Type B pancreatic cell (in vitro differentiated cells): ENCODE measurements at places on chromosomes 16 and 17. TPM values are rescaled to one million over a fixed set of nuclear protein-coding genes. Genes with fewer than 3 reads are reported as not detected.
A peak's percentile ranks its signal among the peaks of the same experiment; 100 is the strongest.

GRCh38 chr16:15886078-15886477 lies 2.3 kb downstream of the CEP20 start:
- H3K4me1 ChIP-seq, result peaks cover 28% of the 10 kb centered on the region
- peak overlapping the region; percentile 51 for H3K27ac ChIP-seq
- H3K36me3 ChIP-seq, result peaks cover 13% of the 10 kb centered on the region

GRCh38 chr16:67530013-67530939 lies 1.6 kb downstream of the RIPOR1 start:
- H3K27ac ChIP-seq, result peak overlapping the region; percentile 88
- DNase-seq, result peak; percentile 70
- H3K4me1 ChIP-seq, result peaks cover 23% of the 10 kb centered on the region
- H3K36me3 ChIP-seq, result no peaks in the 10 kb centered on the region
- peak overlapping the region; percentile 95 for H3K4me3 ChIP-seq

GRCh38 chr16:85759136-85759535 lies 8.2 kb upstream of the C16orf74 start:
- peaks cover 34% of the 10 kb centered on the region for H3K27me3 ChIP-seq
- no peak overlapping the region for H3K4me3 ChIP-seq
- DNase-seq, result no peak
- H3K4me1 ChIP-seq, result no peaks in the 10 kb centered on the region

GRCh38 chr16:53780051-53780450 lies 76.1 kb downstream of the FTO start:
- no peaks in the 10 kb centered on the region for H3K27me3 ChIP-seq
- H3K4me3 ChIP-seq, result no peak overlapping the region
- no peak for DNase-seq
- H3K4me1 ChIP-seq, result peaks cover 45% of the 10 kb centered on the region
- no peak overlapping the region for H3K27ac ChIP-seq

GRCh38 chr16:66949472-66949871 lies 11.6 kb upstream of the CES3 start:
- no peaks in the 10 kb centered on the region for H3K36me3 ChIP-seq
- peaks cover 11% of the 10 kb centered on the region for H3K4me1 ChIP-seq
- H3K4me3 ChIP-seq, result no peak overlapping the region
- H3K27ac ChIP-seq, result no peak overlapping the region
- DNase-seq, result no peak
- peaks cover 31% of the 10 kb centered on the region for H3K27me3 ChIP-seq

DNA sequence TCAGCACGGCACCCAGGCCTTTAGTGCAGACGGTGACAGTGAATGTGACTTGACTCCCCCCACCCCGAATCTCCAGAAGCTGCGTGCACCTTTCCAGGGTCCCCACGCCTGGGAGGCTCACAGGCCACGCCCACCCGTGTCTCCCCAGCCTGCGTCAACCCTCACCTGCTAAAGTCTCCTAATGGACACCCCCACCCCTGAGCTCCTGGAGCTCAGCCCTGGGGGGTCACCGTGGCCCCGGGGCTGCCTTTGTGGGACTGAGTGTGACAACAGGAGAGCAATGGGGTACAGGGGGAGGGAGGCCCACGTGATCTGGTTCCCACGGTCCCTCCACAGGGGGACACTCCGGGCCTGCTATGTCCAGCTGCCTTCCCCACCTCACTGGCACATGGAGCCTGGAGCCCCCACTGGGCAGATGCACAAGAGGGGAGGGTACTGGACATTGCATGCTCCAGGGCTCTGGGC lies 7.4 kb upstream of the FASN start:
- H3K36me3 ChIP-seq, result peaks cover 6% of the 10 kb centered on the region
- no peaks in the 10 kb centered on the region for H3K27me3 ChIP-seq
- no peak for DNase-seq
- H3K4me3 ChIP-seq, result no peak overlapping the region

GRCh38 chr16:71775949-71776348 lies 32.7 kb downstream of the AP1G1 start:
- DNase-seq, result no peak
- peaks cover 4% of the 10 kb centered on the region for H3K4me1 ChIP-seq
- no peak overlapping the region for H3K4me3 ChIP-seq
- H3K27ac ChIP-seq, result no peak overlapping the region

KRT9 gene
- 0.85 and 7.4 TPM in 2 replicates for total RNA-seq

AGRP gene
- total RNA-seq, result not detected in 2 replicates

DNA sequence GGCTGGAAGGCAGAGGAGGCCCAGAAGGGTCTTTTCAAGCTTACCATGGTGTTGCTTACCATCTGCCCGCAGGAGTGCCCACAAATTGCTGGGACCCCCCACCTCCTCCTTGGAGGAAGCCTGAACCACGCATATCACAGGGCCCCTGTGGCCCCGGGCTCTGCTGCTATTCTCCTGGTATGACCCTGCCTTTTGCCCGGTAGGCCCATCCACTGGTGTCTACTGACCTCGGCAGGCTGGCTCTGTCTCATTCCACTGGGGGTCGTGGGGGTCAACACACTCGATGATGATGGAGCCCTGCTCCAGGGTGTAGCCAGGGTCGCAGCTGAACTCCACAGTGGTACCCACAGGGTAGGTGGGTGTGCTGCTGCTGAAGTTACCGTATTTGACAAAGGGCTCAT lies 8.2 kb upstream of the PHF12 start:
- H3K4me1 ChIP-seq, result no peaks in the 10 kb centered on the region
- H3K36me3 ChIP-seq, result no peaks in the 10 kb centered on the region
- H3K27ac ChIP-seq, result no peak overlapping the region

ACADVL gene
- 573 and 617 TPM in 2 replicates for total RNA-seq

- peaks cover 43% of the 10 kb centered on the region for H3K27me3 ChIP-seq
- H3K4me1 ChIP-seq, result peaks cover 29% of the 10 kb centered on the region
- H3K36me3 ChIP-seq, result no peaks in the 10 kb centered on the region
Observed at GRCh38 chr16:84298376-84298899, 3.8 kb downstream of the WFDC1 start.

- peak overlapping the region; percentile 12 for H3K27ac ChIP-seq
- H3K36me3 ChIP-seq, result peaks cover 37% of the 10 kb centered on the region
- H3K27me3 ChIP-seq, result no peaks in the 10 kb centered on the region
- DNase-seq, result no peak
- peak overlapping the region; percentile 10 for H3K4me3 ChIP-seq
- H3K4me1 ChIP-seq, result peaks cover 45% of the 10 kb centered on the region
Observed at GRCh38 chr16:14087590-14088154, 16.6 kb downstream of the MRTFB start.

- peaks cover 8% of the 10 kb centered on the region for H3K27me3 ChIP-seq
- DNase-seq, result no peak
- H3K4me1 ChIP-seq, result peaks cover 19% of the 10 kb centered on the region
- no peak overlapping the region for H3K27ac ChIP-seq
- no peak overlapping the region for H3K4me3 ChIP-seq
Observed at GRCh38 chr16:79188739-79189122, 411.8 kb downstream of the MAF start.

SNX20 gene
- not detected in 2 replicates for total RNA-seq

RFNG gene
- total RNA-seq, result 35.9 and 43.4 TPM in 2 replicates

DNA sequence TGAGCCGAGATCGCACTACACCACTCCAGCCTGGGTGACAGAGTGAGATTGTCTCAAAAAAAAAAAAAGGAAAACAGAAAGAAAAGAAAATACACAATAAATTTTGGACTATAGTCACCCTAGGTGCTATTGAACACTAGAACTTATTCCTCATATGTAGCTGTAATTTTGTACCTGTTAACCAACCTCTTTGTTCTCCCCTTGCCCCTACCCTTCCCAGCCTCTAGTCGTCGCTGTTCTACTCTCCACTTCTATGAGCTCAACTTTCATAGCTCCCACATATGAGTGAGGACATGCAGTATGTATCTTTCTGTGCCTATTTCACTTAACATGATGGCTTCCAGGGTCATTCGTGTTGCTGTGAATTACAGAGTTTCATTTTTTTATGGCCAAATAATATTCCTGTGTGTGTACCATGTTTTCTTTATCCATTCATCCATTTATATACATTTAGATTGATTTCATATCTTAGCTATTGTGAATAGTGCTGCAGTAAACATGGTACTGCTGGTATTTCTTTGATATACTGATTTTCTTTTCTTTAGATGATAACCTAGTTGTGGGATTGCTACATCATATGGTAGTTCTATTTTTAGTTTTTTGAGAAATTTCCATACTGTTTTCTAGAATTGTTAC lies 28.3 kb downstream of the VPS35L start:
- H3K4me1 ChIP-seq, result no peaks in the 10 kb centered on the region
- H3K36me3 ChIP-seq, result peaks cover 45% of the 10 kb centered on the region
- no peak overlapping the region for H3K27ac ChIP-seq
- H3K4me3 ChIP-seq, result no peak overlapping the region
- no peak for DNase-seq

DNA sequence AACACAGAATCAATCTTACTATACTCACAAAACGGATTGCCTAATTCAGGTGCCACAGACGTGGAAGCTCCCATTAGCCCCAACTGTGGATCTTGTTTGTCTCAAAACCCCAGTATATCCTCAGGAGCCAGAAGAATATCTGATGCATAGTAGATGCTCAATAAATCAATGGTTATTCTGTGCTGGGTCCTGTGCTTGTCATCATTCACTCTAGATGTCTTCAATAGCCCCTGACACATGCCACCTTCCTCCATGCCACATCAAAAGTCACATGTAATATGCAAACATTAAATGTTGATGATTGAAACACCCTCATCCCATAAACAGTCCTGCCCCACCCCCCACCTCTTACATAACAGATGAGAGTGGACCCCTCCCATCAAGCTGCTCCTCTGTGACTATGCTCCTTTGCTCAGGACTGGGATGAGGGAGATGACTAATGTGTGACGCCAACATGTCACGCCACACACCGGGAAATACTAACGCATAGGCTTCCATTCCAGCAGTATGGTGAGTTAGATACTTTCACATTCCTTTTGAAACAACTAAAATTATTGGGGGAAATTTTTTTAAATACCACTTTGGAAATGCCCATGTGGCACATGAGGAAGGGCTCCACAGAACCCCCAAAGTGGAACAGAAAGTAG lies 267.6 kb upstream of the SDK2 start:
- no peaks in the 10 kb centered on the region for H3K36me3 ChIP-seq
- no peak overlapping the region for H3K4me3 ChIP-seq
- H3K27ac ChIP-seq, result no peak overlapping the region
- no peak for DNase-seq
- H3K27me3 ChIP-seq, result peaks cover 54% of the 10 kb centered on the region
- H3K4me1 ChIP-seq, result peaks cover 4% of the 10 kb centered on the region

ANKRD13B gene
- 21.0 and 50.5 TPM in 2 replicates for total RNA-seq

KRTAP2-1 gene
- not detected in 2 replicates for total RNA-seq

SLC5A11 gene
- 0.45 and 0.63 TPM in 2 replicates for total RNA-seq
